ENCODE measurements at places on chromosomes 7 and 10. TPM values are rescaled to one million over a fixed set of nuclear protein-coding genes. Genes with fewer than 3 reads are reported as not detected.

MCM10 gene
- total RNA-seq: 49.7 TPM

SEC61A2 gene
- 4.9 TPM for total RNA-seq

PON3 gene
- total RNA-seq: not detected

TAS2R40 gene
- not detected for total RNA-seq

IFIT1 gene
- 3.2 TPM for total RNA-seq

ZNF716 gene
- not detected for total RNA-seq

ICA1 gene
- 1.3 TPM for total RNA-seq

HOXA6 gene
- 4.5 TPM for total RNA-seq

ZNF467 gene
- total RNA-seq: 2.4 TPM

LHPP gene
- 3.2 TPM for total RNA-seq

LEP gene
- total RNA-seq: not detected

SP4 gene
- total RNA-seq: 5.7 TPM

TYSND1 gene
- 6.3 TPM for total RNA-seq

MBLAC1 gene
- 2.6 TPM for total RNA-seq

AUTS2 gene
- total RNA-seq: 4.6 TPM

GPR158 gene
- total RNA-seq: 10.9 TPM

ADAM22 gene
- 7.0 TPM for total RNA-seq

ZNF853 gene
- total RNA-seq: 0.88 TPM

LIPF gene
- total RNA-seq: not detected

CPN1 gene
- not detected for total RNA-seq

All from HT1080 (cell line).